Dermis blood vessel endothelial cell (primary cell): ENCODE measurements at places on chromosomes 3 and 15. TPM values are rescaled to one million over a fixed set of nuclear protein-coding genes. Genes with fewer than 3 reads are reported as not detected.

Gene CHDH
- total RNA-seq = 0.23 and 1.0 TPM in 2 replicates

Gene ECT2
- total RNA-seq = 34.0 and 55.3 TPM in 2 replicates

Gene VEPH1
- total RNA-seq = 8.2 and 35.9 TPM in 2 replicates

Gene SIDT1
- total RNA-seq = 0.09 TPM in 1 of 2 replicates, not detected in the other

Gene MELTF
- 1.8 and 2.0 TPM in 2 replicates for total RNA-seq

Gene DNAH1
- 3.3 and 5.6 TPM in 2 replicates for total RNA-seq

Gene FETUB
- total RNA-seq = not detected in 2 replicates

Gene MME
- 7.3 and 20.8 TPM in 2 replicates for total RNA-seq

Gene MCF2L2
- total RNA-seq = 0.34 and 0.84 TPM in 2 replicates

Gene AHSG
- total RNA-seq = 0.05 TPM in 1 of 2 replicates, not detected in the other

Gene STARD9
- 23.0 and 35.4 TPM in 2 replicates for total RNA-seq

Gene CHRM5
- 0.17 TPM in 1 of 2 replicates, not detected in the other for total RNA-seq

Gene ZBED2
- not detected in 2 replicates for total RNA-seq

Gene SLC2A2
- not detected in 2 replicates for total RNA-seq

Gene ANKRD63
- not detected in 2 replicates for total RNA-seq
